Coronary artery (tissue), 2 donors: ENCODE measurements at places on chromosomes 16 and 17.
A peak's percentile ranks its signal among the peaks of the same experiment; 100 is the strongest.

DNA sequence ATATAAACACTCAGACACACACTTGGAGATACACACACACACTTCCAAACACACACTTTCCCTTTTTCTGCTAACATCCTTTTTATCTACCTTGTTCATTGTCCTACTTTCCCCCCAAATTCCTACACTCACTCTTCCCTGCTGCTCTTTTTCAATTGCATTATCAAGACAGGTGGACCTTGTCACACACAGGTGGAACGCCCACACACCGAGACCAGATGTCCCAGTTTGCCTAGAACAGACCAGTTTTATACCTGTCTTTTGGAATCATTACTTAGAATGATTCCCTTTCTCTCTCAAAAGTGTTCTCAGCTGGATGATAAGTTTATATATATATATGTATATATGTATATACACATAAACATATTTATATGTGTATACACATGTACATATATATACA lies 50.7 kb upstream of the ARHGAP44 start:
- DNase-seq: no peak

DNA sequence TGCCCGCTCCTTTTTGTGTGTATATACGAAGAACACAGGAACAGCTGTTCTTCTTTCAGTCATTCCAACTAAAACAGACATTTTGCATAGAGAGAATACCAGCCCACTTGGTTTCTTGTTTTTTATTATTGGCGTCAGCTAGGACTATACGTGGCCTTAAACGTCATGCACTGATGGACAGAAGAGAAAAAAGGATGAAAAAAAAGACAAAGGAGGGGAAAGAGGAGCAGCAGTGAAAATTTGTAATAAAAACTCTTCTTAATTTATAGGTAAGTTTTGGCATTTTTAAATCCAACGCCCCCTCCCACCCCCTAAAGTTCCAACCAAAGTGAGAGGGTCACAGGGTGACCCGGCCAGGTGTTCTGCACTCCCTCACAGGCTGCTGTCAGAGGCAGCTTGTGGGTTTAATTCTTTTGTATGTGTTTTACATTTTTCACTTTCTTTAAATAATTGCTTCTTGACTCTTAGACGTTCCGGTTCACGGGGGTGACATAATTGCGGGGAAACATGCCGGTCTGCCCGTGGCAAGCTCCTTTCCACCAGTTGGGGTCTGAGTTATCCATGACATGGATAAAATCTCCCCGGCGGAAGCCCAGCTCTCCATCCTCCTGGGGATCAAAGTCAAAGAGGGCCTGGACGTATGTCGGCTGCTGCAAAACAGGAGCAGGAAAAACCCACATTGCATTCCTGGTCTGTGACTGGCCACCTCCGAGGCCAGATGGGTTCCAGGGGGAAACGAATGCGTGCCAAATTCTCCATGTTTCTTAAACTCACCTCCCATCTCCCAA lies 30.9 kb upstream of the SLC25A19 start:
- no peak for DNase-seq

GRCh38 chr17:44184212-44184810 lies 2.5 kb upstream of the TMUB2 start:
- no peak for DNase-seq

- no peak for DNase-seq
Measured at GRCh38 chr16:79061181-79061580, 539.4 kb downstream of the MAF start.

GRCh38 chr16:78894886-78895285 lies 705.7 kb downstream of the MAF start:
- no peak for DNase-seq

GRCh38 chr16:82899731-82900450 lies 273.1 kb downstream of the CDH13 start:
- DNase-seq: no peak

- no peak for DNase-seq
Measured at GRCh38 chr16:70676675-70677498, 9.0 kb downstream of the MTSS2 start.

DNA sequence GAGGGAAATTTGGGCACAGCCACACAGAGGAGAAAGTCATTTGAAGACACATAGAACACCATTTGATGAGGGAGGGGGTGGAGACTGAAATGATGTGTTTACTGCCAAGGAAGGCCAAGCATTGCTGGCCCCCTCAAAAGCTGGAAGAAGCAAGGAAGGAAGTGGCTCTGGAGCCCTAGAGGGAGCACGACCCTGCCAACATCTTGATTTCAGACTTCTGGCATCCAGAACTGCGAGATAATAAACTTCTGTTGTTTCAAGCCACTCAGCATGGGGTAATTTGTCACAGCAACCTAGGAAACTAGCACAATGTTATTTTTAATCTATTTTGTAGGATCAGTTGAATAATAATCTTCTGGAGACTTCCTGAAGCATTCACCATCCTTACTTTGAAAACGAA lies 314.8 kb upstream of the GOT2 start:
- DNase-seq: no peak

DNA sequence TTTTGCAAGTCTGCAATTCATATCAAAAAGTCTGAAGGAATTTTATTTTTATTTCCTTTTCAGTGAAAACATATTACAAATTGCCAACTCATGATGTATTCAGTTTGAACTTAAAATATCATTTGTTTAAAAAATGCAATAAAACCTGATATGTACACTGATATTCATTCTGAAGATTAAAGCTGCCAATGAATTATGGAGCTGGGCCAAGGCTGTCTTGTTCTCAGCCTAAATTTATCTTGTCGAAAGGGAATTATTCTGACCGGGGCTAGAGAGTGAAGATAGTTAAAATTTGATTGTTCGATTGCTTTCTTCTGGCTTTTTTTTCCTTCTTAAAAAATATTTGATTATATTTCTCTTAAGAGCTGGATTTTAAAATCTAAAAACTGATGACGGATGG lies 54.0 kb upstream of the RBFOX1 start:
- no peak for DNase-seq

GRCh38 chr17:1487939-1488825 lies 4.3 kb downstream of the MYO1C start:
- peak; percentile 92 for DNase-seq

DNA sequence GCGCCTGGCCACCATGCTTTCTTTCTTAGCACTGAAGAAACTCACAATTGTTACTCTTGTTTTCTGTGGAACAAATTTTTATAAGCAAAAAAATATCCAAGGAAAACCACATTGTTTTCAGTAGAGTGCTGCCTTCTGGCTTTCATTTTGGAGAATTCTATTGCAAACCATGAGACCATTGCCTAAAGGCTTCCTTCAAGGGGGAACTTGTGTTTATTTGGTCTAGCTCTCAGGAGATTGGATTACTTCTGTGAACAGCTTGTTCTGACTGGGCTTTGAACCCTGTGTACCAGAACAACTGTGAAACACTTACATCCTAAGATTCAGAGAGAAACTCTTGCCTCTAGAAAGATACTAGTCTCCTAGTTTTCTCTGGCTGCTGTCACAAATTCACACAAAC lies 32.1 kb downstream of the TOM1L1 start:
- DNase-seq: no peak

DNA sequence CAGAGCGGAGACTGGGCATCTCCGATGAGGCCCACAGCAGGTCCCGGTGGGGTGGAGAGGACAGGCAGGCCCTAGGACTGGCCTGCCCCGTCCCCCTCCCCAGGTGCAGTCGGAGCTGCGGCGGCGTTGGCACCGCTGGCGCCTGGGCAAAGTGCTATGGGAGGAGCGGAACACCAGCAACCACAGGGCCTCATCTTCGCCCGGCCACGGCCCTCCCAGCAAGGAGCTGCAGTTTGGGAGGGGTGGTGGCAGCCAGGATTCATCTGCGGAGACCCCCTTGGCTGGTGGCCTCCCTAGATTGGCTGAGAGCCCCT lies 9.4 kb downstream of the GCGR start:
- no peak for DNase-seq

DNA sequence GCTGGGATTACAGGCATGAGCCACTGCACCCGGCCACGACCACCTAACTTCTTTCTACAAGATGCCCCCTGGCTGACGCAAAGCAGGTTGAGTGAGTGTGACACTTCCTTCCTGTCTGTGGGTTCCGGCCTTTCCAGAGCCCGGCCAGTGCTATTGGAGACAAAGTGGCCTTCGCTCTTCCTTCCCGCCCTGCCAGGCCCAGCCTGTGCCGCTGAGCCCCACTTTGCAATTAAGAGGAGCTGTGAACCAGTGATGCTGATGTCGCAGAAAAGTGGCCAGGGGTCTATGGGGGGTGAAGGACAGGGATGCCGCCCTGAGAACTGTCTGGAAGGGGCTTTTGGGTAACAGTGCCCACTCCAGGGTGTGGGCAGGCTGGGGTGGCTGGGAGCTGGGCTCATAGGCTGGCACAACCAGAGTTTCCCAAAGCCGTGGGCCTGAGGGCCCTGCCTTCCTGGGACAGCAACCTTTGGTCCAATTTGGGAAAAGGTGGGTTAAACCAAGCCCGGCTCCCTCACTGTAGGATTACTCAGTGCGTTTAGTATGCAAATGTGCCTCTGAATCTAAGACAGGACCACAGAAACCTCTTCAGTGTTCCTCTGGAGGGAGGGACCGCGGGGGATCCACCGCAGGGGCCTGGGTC lies 174.9 kb downstream of the SEC14L1 start:
- DNase-seq: no peak

- no peak for DNase-seq
Measured at GRCh38 chr17:57622683-57623433, 122.2 kb downstream of the CCDC182 start.

DNA sequence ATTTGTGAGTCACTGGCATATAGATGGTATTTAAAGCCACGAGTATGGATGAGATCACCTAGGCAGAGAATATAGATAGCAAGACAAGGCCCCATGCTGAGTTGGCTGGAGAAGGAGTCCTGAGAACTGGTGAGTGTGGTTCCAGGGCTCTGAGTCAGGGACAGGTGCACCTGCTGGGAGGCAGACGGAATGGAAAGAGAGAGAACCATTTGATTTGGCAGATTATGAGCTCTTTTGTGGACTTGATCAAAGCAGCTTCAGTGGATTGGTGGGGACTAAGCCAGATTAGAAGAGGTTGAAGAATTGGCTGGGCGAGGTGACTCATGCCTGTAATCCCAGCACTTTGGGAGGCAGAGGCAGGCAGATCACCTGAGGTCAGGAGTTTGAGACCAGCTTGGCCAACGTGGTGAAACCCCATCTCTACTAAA lies 4.3 kb upstream of the C16orf92 start:
- no peak for DNase-seq

- peak; percentile 46 for DNase-seq
Measured at GRCh38 chr17:8799570-8800212, 526 bp upstream of the MFSD6L start.

GRCh38 chr17:52160136-52160567 lies 1.6 kb upstream of the CA10 start:
- DNase-seq: no peak

- no peak for DNase-seq
Measured at GRCh38 chr16:87145181-87146176, 171.7 kb downstream of the C16orf95 start.

- no peak for DNase-seq
Measured at GRCh38 chr16:47523342-47524006, 62.3 kb downstream of the PHKB start.

GRCh38 chr17:75516619-75517296 lies 430 bp downstream of the TSEN54 start:
- DNase-seq: no peak

GRCh38 chr17:51595826-51596398 lies 335.6 kb downstream of the UTP18 start:
- DNase-seq: no peak

DNA sequence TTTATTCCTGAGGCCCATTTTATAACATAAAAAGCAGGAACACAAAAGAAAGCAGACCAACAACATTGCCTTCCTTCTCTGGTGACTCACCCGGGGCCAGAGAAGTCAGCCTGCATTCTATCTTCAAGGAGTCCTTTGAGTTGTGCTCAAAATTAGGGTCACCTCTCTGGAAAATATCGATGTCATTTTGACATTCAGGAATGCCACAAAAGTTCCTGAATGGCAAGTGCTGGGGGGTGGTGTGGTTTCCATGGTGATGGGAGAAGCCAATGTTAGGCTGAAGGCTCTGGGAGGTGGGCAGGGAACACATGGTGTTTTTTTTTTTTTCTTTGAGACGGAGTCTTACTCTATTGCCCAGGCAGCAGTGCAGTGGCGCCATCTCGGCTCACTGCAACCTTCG lies 159.6 kb downstream of the HAPSTR1 start:
- no peak for DNase-seq

- DNase-seq: peak; percentile 72
Measured at GRCh38 chr17:50477976-50478375, 684 bp upstream of the RSAD1 start.

- DNase-seq: no peak
Measured at GRCh38 chr16:30084816-30085159, 6.9 kb downstream of the TBX6 start.

DNA sequence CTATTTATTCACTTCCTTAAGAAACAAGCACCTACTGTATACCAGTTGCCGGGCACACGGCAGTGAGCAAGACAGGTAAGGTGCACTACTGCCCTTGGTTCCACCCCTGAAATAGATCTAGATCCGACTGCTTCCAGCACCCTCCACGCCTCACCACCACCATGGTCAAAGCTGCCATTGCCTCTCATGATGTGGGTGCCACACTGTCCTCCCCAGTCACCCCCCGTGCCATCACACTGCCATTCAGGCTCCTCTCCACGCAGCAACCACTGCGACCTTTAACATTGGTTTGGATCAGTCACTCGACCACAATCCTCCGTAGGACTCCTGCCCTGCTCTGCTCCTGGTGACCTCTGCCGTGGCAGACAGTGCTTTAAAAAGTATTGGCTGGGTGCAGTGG lies 226.8 kb downstream of the CPPED1 start:
- DNase-seq: no peak

- no peak for DNase-seq
Measured at GRCh38 chr17:7354262-7354843, 603 bp upstream of the TMEM95 start.

- DNase-seq: no peak
Measured at GRCh38 chr17:37265446-37266173, 110.2 kb upstream of the C17orf78 start.

- no peak for DNase-seq
Measured at GRCh38 chr16:1290860-1291575, 18.4 kb upstream of the UBE2I start.

- DNase-seq: no peak
Measured at GRCh38 chr17:20266806-20267458, 200.4 kb downstream of the LGALS9B start.

GRCh38 chr17:22470411-22471175 lies 778.3 kb downstream of the KCNJ18 start:
- no peak for DNase-seq

DNA sequence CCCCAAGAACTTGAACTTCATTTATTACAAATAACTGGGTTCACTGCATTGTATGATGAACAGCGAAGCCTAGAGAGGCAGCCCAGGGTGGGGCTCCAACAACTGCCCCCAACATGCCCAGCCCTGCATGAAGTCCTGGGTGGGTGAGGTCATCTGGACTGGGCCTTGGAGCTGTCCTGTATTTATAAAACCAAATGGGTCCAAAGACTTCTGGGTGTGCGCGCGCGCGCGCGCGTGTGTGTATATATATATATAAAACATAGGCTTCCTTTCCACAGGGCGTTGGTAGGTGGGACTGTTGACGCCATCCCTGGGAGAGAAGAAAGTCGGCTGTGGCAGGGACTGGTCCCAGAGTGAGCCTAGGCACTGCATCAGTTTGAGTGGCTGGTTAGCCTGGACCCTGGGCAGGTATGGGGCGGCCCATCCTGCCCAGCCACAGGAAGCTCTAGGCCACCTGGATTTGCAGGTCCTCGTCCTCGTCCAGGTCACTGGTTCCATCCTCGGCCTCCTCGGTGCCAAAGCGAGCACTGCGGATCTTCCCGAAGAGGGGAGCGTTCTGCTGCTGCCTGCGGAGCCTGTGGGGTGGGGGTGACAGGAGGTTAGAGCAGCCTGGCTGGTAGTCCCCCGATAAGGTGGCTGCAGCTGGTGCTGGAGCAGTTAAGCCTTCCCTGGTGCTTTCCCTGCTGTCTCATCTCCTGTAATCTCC lies 23.9 kb downstream of the CCDC102A start:
- no peak for DNase-seq
